ENCODE measurements at places on chromosomes 7 and 10.

- no peak for DNase-seq
Observed at GRCh38 chr7:1531979-1532455, 1.5 kb downstream of the MAFK start.

- DNase-seq: no peak
Observed at GRCh38 chr7:30164567-30164966, 29.8 kb downstream of the MTURN start.

- DNase-seq: no peak
Observed at GRCh38 chr10:6020826-6021225, 41.3 kb downstream of the IL2RA start.

DNA sequence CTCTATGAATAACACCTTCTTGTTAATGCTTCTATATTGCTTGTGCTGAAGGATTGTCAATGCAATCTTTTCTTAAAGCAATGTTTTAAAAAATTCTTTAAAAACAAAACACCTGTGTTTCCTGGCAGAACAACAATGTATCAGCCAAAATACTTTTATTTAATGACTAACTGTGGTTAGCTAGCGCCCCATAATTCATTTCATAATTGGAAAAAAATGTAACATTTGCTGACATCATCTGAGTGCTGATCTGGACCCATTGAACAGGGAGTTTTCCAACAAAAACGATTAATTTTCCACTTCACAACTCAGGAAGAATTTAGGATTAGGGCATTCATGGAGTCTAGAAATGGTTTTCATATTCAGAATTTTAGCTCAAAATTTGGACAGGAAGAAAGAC is 137.6 kb upstream of the CDK6 start:
- no peak for DNase-seq

DNA sequence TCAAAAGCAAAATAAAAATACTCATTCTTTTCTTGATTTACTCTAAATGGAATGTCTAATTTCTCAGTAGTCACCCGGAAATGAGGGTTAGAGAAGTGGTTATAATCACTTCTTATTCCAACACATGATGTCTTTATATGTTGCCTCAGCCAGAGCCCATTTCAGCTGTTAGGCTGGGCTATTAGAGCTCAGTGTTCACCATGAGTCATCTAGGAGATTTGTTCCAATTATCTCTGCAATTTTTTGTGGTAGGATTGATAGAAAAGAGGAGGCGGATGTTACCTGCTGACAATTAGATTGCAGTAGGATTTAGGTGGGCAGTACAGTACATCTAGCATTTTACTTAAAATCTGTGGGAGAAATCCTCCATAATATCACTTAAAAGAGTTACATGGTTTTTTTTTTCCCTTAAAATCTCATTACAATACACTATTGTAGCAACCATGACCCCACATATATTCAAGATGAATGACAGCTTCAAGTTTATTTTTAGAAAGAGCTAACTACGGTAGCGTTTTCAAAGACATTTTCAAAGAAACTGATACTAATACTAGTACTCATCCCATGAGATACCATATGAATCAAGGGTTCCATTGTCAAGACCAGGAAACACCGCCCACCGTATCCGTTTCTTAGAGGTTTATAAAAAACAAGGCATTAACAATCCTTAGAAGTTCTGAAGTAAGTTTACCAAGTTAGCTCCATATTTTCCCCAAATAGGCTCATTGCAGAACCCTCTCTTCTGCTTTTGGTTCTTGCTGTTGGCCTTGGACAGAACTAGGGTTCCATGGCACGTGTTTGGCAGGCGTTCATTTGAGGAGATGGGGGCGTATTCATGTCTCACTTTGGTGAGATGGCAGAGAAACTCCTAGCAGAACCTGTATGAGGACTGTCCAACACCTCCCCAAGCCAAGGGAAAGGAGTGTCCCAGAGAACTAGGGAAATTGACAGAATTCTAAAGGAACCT is 10.4 kb downstream of the CPA2 start:
- DNase-seq: no peak

DNA sequence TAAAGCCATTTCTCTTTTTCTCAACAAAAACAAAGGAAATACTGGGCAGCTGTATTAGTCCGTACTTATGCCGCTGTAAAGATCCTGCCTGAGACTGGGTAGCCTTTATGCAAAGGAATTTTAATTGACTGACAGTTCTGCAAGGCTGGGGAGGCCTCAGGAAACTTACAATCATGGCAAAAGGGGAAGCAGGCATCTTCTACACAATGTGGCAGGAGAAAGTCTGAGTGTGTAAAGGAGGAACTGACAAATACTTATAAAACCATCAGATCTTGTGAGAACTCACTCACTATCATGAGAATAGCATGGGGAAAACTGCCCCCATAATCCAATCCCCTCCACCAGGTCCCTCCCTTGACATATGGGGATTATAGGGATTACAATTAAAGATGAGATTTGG is 264.3 kb downstream of the SEMA3A start:
- no peak for DNase-seq

DNA sequence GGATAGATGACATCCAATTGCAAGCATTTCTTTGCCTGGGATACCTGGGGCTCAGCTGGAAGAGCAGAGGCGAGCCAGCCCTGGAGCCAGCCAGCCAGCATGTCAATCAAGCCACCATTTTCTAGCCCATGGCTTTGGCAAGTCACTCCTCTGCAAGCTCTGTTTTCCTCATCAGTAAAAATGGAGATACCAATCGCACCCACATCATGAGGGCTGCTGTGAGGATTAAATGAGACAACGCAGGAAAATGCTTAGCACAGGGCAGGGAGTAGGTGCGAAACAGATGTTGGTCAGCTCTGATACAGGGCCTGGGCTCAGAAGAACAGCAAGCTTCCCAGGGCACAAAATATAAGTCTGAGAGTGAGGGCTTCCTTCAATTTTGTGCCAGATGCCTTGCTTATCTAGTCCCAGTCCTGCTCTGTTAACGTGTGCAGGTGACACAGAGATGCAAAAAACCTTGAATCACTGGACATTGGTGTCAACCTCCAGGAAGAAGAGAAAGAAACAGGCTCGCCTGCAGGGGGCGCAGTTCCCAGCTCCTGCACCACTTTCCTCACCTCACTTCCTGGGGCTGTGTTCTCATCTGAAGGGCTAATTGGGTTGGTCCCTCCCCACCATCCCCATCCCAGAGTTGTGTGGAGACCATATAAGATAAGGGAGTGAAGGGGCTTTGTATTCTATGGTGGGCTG is 72.8 kb upstream of the CACUL1 start:
- DNase-seq: no peak

Measured in cortex of kidney (tissue), 1 donor.